HTR-8/SVneo (cell line): ENCODE measurements at places on chromosomes 3 and 15.

DNA sequence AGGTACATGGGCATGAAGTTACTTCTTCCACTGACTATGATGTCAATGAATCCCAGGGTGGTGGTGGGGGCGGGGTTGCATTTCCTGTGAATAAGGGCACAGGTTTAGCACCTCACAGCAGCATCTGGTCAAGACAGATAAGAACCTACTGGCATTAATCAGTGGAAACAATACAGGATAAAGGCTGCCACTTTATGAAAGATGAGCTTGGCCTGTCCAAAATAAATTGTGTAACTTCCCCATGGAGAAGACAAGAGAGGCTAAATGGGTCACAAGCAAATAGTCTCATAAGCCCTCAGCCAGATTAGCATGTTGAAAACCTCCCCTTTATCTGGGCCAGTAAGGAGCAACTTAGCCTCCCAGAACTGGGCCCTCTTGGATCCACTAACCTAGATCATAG lies 27.4 kb upstream of the PLSCR2 start:
- DNase-seq, result no peak

- DNase-seq, result no peak
Measured at GRCh38 chr3:114205541-114205940, 26.7 kb upstream of the DRD3 start.

GRCh38 chr3:48851407-48851806 lies 3.7 kb upstream of the PRKAR2A start:
- DNase-seq, result no peak

DNA sequence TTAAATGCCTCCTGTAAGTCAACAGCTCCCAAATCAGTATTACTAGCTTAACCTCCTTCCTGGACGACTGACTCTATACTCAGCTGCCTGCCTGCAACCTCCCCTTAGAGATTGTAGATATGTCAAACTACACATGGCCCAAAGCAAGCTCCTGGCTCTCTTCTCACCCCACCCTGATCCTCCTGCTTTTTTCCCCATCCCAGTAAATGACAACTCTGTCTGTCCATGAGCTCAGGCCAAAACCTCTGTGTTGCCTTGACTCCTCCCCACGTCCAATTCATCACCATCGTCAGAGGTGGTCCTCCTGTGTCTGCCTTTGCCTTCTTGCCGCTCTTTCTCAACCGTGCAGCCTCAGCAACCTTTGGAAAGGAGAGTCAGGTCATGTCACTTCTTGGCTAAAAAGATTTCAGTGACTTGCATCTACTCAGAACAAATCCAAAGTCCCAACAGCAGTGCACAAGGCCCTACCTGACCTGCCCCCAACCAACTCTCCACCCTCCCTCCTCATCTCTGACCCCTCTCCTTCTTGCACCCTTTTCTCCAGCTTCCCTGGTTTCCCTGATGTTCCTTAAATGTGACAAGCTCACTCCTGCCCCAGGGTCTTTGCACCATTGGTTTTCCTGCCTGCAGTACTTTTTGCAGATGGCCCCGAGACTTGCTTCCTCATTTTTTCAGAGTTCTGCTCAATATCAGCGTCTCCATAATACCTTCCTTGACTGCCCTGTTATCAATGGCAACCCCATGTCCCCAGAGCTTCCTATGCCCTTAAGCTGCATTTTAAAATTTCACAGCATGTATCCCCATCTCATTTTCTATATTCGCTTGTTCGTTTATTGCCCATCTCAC lies 52.8 kb downstream of the LSM3 start:
- DNase-seq, result no peak

GRCh38 chr15:58457466-58457965 lies 25.7 kb downstream of the LIPC start:
- peak; percentile 25 for DNase-seq

GRCh38 chr3:125367403-125368230 lies 7.5 kb downstream of the ZNF148 start:
- no peak for DNase-seq

DNA sequence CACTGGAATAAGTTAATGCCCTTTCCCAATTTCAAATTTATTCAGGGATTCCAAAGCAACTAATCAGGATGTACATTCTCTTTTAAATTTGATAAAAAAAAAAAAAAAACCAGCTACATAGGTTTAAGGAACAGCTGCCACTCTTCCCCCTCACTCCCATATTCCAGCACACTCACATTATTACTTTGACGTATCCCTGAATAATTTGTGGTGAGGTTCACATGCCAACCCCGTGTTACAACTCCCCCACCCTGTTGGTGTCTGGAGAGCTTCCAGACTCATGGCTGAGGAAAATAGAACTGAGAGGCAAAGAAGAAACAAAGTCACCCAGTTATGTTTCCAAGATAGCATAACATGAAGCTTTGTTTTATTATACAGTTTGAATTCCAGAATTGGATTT lies 300.5 kb upstream of the MME start:
- DNase-seq, result peak; percentile 53

DNA sequence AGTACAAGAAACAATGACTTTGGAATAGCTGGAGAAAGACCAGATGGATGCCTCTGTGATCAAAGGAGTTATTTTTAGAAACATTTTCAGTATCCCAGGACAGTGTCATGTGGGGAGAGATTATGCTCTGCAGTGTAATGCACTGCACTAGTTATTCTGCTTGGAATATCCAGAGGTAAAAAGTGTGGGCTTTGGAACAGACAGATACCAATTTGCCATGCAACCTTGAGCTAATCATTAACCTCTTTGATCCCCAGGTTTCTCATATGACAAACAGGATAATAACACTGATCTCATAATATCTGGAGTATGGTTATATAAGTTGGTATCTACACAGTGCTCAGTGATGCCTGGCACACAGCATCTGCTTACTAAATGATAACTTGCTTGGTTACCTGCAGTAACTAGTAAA lies 12.2 kb upstream of the SLC7A14 start:
- no peak for DNase-seq

DNA sequence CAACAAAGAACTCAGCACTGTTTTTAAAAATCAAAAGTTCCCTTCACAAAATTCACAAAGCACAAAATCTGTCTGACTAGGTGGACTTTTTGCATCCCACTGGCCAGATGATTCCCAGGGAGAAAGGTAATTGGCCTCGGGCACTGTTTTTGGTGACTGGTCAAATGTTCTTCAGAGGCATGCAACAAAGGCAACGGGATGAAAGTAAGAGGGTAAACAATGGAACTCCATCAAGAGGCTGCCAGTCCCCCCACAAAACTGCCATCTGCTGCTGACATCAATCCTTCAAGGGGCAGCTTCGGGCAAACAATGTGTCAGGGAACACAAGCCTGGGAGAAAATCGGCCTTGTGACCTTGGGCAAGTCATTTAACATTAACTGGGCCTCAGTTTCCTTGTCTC lies 3.3 kb downstream of the SRGAP3 start:
- DNase-seq, result no peak

DNA sequence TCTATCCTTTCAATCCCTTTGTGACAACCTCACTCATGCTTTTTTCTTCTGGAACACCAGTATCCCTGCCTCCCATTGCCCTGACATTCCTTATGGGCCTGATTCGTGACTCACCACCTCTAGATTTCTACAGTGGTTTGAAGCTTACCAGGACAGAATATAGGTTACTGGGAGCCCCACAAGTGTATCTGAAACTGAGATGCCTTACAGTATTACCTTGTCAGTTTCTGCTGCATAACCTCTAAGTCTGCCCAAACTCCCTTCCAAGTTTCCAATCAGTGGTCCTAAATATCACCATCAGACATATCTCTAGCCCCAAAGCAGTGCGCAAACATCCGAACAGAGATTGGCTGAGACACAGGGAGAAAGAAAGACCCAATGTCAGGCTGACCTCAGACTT lies 5.6 kb downstream of the CPB1 start:
- DNase-seq, result no peak

GRCh38 chr15:79970624-79971434 lies at the start of gene BCL2A1:
Gene BCL2A1 (minus strand): TSS chr15:79971196. CDS start chr15:79971119, 77 bp downstream.
- peak; percentile 10 for DNase-seq

GRCh38 chr15:57821826-57822225 lies 115.3 kb downstream of the POLR2M start:
- no peak for DNase-seq

DNA sequence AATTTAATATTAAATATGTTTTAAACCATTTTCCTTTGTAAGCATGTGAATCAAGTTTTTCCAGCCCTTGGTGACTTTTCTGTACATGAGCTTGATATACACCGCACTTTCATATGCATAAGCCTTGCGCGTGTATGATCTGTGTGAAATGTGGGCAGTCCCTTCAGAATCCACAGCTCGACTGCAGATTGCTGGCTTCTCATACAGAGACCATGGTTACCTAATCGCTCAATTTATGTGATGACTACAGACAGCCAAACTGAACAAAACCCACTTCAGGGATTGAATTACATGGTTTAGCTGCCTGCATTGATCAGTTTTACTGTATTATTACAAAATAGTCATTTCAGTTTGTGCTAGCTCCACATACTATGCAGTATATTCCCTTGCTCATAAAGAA lies 212.3 kb upstream of the NECTIN3 start:
- DNase-seq, result no peak

GRCh38 chr3:141125351-141125750 lies 74.2 kb downstream of the SPSB4 start:
- no peak for DNase-seq
